Occipital lobe (tissue), 3 donors: ENCODE measurements at places on chromosomes 6 and 20.
A peak's percentile ranks its signal among the peaks of the same experiment; 100 is the strongest.

GRCh38 chr20:50561379-50562078 is 51.3 kb downstream of the PTPN1 start:
- peak; percentile 51 for DNase-seq

DNA sequence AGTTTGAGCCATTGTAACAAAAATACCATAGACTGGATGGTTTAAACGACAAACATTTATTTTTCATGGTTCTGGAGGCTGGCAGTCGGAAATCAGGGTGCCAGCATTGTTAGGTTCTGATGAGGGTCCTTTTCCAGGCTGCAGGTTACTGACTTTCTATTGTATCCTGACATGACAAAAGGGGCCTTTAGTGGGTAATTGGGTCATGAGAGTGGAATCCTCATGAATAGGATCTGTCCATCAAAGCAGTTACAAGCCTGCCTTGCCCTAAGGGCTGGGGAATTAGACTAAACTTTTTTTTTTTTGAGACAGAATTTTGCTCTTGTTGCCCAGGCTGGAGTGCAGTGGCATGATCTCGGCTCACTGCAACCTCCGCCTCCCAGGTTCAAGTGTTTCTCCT is 347.9 kb upstream of the TSHZ2 start:
- no peak for DNase-seq

DNA sequence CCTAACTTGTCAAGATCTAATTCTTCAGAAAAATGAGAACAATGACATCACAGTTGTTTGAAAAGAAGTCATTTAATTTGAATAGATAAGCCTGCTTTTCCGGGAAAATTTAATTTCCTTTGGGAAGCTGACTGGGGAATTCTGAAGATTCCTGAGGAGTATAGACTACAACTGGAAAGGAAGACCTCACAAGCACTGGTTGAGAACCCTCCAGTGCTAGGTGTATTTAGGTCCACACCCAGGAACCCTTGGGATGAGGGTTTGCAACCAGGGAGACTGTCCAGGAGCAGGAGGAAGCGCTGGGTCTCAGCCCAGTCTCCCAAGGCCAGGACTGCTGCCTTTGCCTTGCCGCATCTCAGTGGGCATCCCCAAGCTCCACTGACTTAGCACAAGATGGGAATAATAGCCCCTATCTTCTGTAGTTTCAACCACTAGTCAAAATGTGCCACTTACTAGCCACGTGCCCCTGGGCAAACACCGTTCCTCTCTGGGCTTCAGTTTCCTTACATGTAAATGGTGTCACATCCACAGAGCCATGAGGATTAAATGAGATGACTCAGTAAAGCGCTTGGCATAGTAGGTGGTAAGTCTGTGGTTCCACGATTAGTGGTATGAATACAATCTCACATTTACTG is 6.9 kb upstream of the CD93 start:
- DNase-seq: no peak

DNA sequence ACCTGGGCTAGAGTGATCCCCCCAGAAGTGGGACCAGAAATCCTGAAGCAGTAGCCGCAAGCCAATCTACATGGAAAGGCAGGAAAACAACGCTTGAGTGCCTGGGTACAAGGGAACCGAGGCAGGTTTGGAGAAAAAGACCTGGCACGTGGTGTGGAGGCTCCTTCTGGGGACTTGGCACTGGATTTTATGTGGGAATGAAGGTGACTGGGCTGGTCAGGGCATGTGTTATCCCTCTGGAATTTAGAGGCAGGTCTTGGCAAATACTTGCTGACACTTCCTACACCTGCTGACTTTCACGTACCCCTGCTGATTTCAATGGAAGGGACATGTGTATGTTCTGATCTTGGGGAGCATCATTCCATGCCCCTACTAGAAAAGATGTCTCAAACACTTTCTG is 25.0 kb upstream of the FAM217A start:
- no peak for DNase-seq

DNA sequence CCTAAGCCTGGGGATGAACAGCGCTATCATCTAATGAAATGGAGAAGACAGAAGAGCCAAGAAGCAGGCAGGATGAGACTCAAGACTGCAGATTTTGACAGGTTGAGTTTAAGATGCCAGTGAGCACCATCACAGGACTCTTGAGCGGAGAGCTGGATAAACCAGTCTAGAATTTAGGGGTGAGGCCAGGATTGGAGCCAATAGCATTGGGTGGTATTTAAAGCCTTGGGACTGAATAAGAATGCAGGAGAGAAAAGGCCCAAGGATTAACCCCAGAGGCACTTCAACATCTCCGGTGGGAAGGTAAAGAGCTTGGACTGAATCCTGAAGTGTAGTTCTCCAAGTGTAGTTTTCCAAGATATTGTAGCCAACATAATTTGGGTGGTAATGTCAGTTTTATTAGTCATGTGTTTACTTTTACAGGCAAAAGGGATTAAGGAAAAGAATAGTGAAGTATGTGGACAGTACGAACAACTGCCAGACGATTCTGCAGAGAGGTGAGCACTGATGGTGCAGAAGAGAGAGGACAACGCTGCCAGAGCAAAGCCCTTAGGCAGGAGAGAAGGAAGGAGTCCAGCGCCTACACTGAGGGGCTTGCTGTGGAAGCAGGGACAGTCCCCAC is 85.2 kb downstream of the DTNBP1 start:
- no peak for DNase-seq

DNA sequence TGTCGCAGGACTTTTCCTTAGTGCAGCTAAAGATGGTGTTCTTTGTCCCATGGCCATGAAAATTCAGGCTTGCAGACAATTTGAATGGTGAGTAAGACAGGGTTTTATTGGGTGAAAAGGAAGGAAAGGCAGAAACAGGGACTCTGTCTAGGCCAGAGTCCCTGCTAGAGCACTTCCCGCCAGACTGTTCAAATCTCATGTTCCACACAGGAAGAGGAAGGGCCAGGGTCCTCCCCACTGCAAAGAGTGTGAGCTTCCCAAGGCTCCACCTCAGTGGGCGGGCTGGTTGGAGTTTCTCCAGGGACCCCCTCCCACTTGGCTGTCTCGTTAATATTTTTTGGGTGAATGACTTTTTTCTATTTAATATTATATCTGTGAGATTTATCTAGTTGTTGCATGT is 29.0 kb downstream of the COL19A1 start:
- DNase-seq: no peak

- no peak for DNase-seq
Observed at GRCh38 chr6:34608321-34609091, 52.4 kb upstream of the SPDEF start.

GRCh38 chr20:1460275-1460674 is 6.4 kb downstream of the NSFL1C start:
- no peak for DNase-seq

DNA sequence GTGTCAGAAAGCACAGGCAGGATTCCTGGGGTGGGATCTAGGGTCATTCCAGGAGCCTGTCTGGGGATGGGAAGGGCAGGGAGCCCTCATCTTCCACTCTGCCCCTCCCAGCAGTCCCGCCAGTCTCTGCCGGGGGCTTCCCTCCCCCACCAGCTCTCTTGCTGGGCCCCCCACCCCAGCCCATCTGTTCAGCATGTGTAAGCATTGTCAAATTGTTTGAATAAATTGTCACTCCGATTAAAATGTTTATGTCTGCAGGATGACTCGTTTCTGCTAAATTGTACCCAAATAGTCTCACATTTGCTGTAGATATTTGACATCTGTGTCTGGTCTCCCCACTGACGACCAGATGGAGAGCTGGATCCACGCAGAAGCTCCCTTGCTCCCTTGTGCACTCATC is 257.6 kb downstream of the ANKRD60 start:
- no peak for DNase-seq

- DNase-seq: no peak
Observed at GRCh38 chr6:26545627-26546026, 7.5 kb downstream of the HMGN4 start.

- no peak for DNase-seq
Observed at GRCh38 chr6:88890860-88891845, 72.3 kb downstream of the RNGTT start.

GRCh38 chr20:37518606-37519507 is 2.2 kb upstream of the NNAT start:
- DNase-seq: no peak

DNA sequence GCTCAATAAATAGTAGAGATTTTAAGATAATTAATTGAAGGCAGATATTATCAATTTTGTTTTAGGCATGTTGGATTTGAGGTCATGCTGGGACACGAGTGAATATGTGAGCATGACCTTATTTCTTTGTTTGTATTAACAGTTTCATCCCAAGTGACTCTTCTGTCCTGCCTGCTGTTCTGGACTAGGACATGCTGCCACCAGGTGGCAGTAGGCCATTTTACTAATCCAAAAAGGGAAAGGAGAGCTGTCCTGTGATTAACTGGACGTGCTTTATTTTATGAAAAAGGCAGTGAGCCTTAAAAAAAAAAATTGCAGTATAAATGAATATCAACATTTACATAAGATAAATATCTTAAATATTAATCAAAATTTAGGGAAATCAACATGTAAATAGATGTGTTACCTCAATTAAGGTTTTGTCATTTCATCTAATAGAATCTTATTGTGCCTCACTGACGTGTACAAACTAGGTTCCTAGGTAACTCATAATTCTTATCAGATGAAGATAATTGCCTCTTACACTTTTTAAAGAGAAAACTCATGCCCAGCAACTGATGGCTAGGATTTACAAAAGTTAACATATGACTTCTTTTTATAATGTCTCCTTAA is 49.8 kb downstream of the FRK start:
- DNase-seq: peak; percentile 20

GRCh38 chr20:401682-402495 is 6.2 kb upstream of the RBCK1 start:
- no peak for DNase-seq

DNA sequence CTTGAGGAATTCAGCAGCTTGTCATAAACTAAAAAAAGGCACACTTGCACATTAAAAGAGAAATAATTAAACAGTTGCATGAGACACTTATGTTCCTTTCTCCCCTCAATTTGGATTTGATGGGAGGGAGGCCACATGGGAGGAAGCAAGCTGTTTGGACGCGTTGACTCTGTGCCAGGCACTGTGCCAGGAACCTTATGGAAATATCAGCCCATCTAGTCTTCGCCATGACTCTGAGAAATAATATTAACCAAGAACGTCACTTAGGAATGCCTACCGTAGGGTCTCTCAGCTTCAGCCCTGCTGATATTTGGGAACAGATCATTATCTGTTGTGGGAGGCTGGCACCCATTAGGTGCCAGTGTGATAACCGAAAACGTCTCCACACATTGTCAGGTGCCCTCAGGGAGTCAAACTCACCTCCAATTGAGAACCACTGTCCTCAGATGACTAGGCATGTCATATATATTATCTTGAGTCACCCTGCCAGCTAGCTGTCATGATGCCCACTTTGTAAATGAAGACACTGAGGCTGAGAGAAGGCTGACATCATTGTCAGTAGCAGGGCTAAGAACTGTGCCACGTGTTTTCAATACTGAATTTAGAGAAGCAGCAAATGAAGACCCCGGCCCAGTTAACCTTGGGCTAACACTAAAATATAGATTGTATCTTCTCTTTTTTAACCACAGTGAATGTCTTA is 36.1 kb downstream of the EYA2 start:
- DNase-seq: no peak

DNA sequence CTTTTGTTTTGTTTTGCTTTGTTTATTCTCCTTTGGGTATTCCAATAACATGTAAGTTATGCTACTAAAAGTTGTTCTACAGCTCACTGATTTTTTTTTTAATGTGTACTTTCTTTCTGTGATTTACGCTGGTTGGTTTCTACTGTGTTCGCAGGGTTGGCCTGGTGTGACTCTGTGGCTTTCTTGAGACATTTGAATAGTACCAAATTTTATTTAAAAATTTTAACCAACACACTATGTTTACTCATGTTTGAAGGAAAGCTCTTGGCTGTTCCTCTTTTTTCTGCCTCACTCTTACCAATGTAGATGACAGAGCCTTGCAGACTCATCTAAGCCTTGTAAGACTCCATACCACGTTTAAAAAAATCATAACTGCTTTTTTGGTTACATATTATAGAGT is 1784.9 kb upstream of the DEFB115 start:
- DNase-seq: no peak

GRCh38 chr20:50877232-50877743 is 53.9 kb downstream of the ADNP start:
- no peak for DNase-seq

- DNase-seq: no peak
Observed at GRCh38 chr20:57439432-57439831, 48.2 kb downstream of the RBM38 start.

DNA sequence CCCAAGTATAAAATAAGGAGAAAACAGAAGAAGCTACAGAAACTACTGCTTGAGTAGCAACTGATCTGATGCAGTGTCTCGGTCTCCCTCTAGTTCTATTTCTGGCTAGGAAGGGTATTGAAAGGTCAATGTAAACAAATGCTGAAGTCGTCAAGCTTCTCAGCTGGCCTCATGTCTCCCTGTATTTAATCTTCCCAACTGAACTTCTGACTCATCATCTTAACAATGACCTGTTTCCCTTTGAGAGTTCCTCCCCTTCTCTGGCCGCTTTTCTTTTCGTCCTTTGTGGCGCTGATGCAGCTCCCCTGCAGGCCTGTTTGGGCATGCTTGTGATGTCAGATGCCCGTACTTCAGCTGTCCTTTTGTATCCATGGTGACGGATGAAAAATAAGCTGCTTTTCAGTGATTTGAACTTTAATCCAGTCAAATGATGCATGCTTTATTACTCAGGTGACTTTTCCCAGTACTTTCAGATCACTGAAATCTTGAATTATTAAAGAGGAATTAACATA is 7.8 kb upstream of the LCA5 start:
- peak; percentile 56 for DNase-seq

DNA sequence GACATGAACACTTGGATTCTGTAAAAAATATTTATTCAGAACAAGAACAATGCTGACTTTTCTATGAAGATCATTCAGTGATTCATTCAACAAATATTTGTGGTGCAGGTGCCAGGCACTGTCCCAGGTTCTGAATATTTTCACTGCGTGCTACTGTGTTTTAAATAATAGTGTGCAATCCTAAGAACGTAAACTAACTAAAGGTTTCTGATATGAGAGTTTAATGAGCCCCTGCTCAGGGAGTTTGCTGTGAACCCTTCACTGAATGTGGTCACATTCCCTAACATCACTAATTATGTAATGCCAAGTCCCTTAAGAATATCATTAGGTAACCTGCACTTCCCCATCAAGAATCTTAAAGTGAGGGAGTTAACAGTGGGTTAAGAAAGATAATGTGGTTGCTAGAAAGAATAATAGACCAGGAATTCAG is 1.7 kb upstream of the TMEM170B start:
- no peak for DNase-seq

GRCh38 chr20:35968930-35969329 is 540 bp downstream of the CNBD2 start:
- no peak for DNase-seq

DNA sequence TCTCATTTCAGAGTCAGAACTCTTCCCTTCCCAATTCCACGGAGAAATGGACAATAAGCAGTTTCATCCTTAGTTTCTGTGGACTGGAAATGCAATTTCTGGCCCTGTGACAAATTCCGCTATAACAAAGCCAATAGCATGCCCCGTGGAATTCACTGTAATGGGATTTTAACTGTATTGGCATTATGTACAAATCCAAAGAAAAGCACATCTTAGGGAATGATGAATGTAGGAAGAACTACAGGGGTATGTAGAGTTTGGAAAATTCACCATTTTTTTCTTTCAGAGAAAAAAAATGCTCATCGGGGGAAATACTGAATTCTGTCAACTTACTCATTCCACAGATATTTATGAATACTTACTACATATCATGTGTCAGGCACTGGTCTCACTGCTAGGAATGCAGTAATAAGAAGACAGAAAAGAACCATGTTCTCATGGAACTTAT is 43.5 kb downstream of the KIF6 start:
- DNase-seq: no peak

GRCh38 chr6:40558102-40558501 is 29.1 kb downstream of the LRFN2 start:
- DNase-seq: no peak
